ENCODE measurements at places on chromosomes 5 and 9.

- no peak for DNase-seq
These were observed 186.2 kb downstream of the PJA2 start for GRCh38 chr5:109223531-109223930.

DNA sequence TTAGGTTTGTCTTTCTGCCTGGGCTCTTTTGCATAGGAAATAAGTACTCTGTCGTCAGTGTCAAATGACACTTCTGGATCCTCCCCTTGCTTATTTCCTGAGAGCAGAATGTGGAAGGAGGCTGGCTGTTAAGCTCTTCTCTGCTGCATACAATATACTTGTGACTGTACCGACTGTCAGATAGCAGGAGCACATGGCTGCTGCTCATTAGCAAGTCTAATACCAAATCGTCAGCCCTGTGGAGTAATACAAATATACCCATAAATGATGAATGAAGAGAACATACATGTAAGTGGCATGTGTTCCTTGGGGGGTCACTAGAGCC lies at the start of gene GPR151:
Gene GPR151 (minus strand): TSS at position 40 of the 325 bp plus-strand sequence. CDS start 77 bp downstream, outside the sequence.
- DNase-seq, result peak; percentile 5

- DNase-seq, result no peak
These were observed 11.4 kb upstream of the ADAMTS19 start for GRCh38 chr5:129448654-129449053.

GRCh38 chr9:114409103-114409780 lies 21.5 kb upstream of the AKNA start:
- peak; percentile 54 for DNase-seq

- no peak for DNase-seq
These were observed 51.7 kb upstream of the TUT7 start for GRCh38 chr9:86405926-86406325.

DNA sequence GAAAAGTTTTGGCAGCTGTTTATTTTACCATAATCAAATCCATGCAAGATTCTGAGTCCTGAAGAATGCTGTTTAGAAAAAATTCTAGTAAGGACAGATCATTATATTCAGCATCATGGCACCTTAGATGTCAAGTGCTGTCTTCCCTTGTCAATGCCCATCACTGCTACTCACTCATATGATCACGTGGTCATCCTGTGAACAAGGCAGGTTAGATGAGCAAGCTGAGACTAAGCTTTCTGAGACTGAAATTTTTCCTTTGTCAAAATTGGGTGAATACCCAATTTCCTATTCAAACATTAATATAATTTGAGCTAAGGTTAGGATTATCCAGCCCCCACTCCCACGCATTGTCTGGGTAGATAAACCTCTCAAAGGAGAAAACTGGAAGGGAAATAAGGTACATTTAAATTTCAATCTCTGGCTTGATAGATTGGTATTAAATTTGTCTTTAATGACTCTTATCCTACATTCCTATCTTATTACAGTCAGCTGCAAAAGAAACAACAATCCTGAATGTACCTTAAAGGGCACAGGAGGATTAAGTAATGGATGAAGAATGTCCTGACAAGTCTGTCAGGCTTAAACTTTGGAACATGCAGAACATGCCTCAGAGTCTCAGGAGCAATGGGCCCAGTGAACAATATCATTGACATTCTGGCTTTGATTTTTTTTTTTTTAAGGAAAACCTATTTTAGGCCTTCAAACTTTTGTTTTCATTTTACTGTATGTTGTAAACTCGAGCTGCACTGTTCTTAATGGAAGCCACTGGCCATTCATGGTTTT lies 148.7 kb upstream of the RANBP3L start:
- no peak for DNase-seq

- no peak for DNase-seq
These were observed 77.6 kb downstream of the TTC39B start for GRCh38 chr9:15229409-15229808.

- DNase-seq, result no peak
These were observed 2.5 kb upstream of the RHOBTB3 start for GRCh38 chr5:95728494-95729114.

DNA sequence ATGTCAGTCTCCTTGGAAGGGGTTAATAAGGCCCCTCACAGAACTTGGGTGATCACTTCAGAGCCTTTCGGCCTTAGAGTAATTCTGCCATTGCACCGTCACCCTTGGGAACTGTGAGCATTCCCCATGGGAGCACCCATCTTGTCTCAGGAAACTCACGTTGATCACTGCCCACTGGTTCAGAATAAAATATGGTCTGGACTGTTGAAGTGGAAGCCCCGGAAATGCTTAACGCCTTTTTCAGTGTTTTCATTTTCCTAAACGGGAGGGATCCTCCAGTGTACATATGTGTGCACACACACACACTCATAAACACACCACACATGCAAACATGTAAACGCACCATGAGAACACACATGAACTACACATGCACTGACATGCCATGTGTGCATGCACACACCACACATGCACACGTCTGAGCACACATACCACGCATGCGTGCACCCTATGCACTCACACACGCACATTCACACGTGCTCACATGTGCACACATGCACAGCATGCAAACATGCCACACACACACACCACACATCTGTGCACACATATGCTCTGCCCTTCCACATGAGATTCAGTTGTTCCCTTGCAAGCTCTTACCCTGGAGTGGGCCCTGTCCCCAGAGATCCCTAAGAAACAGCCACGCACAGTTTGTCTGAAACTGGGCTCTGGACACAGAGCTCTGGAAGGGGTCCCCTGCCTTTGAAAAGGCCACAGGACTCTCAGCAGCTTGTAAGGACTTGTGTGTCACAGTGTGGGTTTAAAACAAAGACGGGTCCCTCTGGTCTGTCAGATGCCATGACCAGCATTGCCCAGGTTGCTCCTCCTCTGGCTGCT lies 17.0 kb downstream of the MRPL36 start:
- no peak for DNase-seq

GRCh38 chr5:84688566-84688965 lies 303.9 kb upstream of the EDIL3 start:
- no peak for DNase-seq

GRCh38 chr5:139872052-139872766 lies 76.6 kb downstream of the PSD2 start:
- peak; percentile 11 for DNase-seq

- DNase-seq, result peak; percentile 14
These were observed 49.9 kb downstream of the USP20 start for GRCh38 chr9:129885018-129885669.

DNA sequence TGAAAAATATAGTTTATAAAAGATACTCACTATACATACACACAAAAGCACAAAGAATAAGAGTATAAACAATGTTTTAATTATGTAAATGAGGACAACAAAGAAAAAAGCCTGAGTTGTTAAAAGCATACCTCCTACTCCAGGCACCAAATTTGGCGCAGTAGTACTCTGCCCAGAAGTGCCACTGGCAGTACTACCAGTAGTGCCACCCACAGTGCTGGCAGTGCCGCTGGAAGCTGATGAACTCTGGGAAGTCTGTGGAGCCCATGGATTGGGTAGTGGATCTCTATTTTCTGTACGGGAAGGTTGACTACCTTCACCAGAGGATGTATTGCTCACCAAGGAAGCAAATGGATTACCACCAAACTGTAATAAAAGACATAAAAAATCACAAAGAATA lies 30.2 kb downstream of the UBQLN1 start:
- DNase-seq, result no peak

DNA sequence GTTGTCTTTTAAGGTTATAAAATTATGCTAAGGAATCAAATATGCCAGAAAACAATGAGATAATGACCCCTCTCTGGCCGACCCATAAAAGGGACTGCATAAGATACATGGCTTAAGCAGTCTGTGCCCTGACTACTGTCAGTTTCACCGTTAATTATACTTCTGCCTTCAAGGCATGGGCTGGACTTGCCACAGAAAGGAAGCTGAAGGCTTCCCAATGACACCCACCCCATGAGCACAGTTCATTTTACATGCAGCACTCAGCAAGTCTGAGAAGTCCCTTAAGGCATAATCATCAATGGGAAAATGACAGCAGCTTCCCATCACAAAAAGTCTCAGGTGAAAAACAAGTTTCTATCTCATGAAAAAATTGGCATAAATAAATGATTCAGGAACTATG lies 175.6 kb downstream of the GLIS3 start:
- no peak for DNase-seq

GRCh38 chr9:122075135-122076030 lies 17.7 kb downstream of the TTLL11 start:
- no peak for DNase-seq

DNA sequence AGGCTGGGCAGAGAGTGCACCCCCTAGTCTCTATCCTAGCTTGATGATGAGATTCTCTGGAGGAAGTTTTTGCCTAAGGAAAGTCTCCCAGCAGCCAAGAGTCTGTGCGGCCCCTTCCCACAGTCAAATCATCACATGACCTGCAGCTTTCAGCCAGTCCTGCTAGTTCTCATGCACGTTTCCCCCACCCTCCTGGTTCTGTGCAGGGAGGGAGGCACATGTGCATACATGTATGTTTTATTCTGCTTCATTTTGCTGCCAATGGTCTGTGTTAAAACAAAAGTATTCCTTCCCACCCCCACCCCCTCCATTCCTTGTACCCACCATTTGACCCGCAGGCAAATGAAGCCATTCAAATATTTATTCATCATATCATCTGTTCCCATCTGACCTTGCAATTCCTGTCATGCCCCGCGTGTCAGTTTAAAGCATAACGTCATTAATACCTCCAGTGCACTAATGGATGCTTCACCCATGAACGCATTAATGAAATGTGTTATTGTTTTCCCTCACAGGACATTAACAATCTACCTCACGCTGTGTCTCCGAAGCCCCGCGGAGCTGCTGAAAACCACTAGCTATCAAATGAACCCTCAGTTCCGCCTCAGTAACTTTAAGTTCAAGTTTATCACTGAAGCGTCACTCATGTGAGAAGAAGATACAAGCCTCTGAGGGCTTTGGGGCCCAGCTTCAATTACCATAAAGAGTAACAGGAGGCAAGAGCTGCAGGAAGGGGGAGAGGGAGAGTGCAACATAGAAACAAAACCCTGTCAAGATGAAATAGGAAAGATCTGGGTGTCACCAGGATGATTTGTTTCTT lies 139.6 kb downstream of the RASEF start:
- peak; percentile 91 for DNase-seq

- no peak for DNase-seq
These were observed 80.1 kb downstream of the ITGA1 start for GRCh38 chr5:52867809-52868208.

DNA sequence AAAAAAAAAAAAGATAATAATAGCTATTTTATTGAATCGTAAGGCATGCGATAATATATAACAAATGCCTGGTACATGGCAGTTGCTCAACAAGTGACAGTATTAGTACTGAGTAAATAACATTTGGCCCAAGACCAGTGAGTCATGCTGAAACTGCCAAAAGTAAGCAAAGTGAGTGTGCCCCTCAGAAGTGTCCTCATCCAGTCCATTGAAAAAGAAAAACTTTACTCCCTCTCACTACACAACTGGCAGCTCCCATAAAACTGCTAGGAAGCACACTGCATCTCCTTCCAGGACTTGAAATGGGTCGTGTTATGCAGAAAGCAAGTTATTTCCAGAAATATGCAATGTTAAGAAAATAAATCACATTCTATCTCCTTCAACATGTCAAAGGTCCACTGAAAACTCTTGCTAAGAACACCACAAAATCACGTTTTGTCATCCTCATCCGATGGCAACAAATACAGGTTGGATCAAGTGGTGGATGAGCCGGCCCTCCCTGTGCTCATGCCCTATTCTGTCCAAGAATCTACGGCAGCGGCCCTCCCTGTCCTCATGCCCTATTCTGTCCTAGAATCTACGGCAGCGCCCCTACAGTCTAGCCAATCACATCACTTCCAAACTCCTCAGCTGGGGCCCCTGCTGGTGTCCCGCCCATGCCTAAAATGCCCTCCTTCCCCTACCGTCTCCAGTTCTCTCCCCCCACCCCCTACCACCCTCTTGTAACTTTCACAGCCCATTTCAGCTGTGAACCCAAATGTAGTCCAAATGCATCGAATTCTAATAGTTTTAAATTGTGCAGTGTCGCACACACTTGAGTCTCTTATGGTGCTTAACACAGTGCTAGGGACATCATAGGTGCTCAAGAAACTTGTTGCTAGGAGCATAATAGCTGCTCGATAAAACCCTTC lies 12.5 kb downstream of the PTCH1 start:
- no peak for DNase-seq

Data from SK-MEL-5 (cell line).